ENCODE measurements at places on chromosomes 3 and 15.
A peak's percentile ranks its signal among the peaks of the same experiment; 100 is the strongest.

DNA sequence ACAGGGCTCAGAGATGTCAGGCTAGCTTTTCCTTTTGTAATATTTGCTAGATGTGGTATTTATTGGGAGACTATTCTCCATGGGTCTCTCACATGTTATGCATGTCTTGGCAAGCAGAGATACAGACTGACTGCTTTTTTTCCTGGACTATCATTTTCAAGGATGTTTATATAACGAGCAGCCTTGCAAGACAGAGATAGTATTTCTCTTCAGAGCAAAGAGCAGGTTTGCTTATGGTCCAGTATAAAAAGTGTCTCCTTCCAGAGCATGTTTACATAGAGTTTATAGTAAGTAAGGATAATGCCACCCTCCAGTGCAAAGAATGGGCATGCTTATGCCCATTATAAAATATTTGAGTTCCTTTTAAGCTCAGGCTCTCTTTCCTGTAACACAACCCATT is 24.6 kb downstream of the GTF2E1 start:
- no peak for DNase-seq

GRCh38 chr15:40776537-40777141 is 6.9 kb downstream of the C15orf62 start:
- DNase-seq: peak; percentile 65

- no peak for DNase-seq
Observed at GRCh38 chr3:125594125-125594524, 1.2 kb downstream of the OSBPL11 start.

- no peak for DNase-seq
Observed at GRCh38 chr15:64803526-64803925, 21.9 kb downstream of the PIF1 start.

DNA sequence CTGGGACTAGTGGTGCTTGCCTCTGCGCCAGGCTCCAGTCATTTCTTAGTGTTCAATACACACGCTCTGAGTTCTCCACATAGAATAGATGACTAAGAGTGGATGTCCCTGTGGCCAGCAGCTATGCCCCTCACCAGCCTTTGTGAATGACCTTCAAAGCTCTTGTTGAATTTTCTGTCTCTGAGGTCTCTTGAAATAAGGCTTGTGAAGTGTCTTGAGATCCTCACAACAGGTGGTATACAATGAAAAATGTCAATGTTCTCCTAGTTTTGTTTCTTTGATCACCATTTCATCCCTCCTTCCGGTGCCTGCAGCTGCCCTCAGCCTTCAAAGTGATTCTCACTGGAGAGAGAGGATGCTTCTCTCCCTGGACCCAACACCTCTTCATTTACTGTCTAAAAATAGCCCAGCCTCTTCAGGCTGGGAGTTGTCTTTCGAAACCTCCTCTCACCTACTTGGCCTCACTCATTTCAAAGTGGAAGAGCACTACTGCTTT is 5.4 kb downstream of the MAPKBP1 start:
- DNase-seq: no peak

DNA sequence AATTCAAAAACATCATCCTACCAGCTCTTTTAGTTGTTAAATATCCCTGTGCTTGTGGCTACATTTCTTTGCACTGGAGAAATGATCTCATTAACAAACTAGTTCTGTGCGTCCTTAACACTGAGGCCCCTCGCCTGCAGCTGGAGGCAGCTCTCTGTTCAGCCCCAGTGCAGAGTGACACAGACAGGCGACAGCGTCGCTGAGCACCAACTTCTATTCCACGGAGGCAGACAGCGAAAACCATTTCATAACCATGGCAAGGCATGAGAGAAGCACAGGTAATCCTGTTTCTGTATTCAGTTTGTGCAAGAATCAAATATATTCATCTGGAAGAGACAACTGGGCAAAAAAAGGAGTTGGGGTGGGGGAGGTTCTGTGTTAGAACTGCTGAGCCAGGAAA is 530.7 kb downstream of the ZIC1 start:
- DNase-seq: no peak

GRCh38 chr15:57312318-57313133 is 63.8 kb upstream of the CGNL1 start:
- no peak for DNase-seq

- DNase-seq: no peak
Observed at GRCh38 chr3:140397847-140398246, 280.0 kb upstream of the TRIM42 start.

DNA sequence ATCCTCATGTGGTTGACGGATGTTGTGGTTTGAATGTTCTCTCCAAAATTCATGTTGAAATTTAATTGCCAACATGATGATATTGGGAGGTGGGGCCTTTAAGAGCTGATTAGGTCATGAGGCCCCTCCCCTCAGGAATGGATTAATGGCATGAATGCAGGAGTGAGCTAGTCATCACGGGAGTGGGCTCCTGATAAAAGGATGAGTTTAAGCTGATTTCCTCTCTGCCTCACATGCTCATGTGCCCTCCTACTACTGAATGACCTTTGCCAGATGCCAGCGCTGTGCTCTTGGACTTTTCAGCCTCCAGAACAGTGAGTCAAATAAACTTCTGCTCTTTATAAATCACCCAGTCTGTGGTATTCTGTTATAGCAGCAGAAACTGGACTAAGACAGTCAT is 111.2 kb downstream of the MYO5A start:
- DNase-seq: no peak

GRCh38 chr15:87167706-87168105 is 1088.0 kb downstream of the AGBL1 start:
- no peak for DNase-seq

DNA sequence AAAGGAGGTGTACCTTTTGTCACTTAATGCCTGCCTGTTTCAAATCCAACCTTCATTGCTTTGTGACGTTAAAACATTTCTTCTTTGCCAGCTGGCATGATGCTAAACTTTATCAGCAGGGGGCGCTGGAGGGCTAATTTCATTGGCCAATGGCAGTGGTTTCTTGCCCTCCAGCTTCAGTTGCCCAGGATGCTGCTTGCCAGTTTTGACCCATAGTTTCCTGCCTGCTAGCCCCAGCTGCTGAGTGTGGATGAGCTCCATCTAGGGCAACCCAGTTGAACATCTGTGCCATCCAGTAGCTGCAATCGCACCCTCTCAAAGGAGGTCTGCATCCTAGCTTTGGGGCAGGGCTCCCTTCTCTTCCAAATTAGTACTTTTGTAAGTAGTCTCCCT is 22.1 kb downstream of the ACKR2 start:
- DNase-seq: peak; percentile 70

GRCh38 chr3:60573494-60573893 is 677.8 kb downstream of the FHIT start:
- DNase-seq: no peak

DNA sequence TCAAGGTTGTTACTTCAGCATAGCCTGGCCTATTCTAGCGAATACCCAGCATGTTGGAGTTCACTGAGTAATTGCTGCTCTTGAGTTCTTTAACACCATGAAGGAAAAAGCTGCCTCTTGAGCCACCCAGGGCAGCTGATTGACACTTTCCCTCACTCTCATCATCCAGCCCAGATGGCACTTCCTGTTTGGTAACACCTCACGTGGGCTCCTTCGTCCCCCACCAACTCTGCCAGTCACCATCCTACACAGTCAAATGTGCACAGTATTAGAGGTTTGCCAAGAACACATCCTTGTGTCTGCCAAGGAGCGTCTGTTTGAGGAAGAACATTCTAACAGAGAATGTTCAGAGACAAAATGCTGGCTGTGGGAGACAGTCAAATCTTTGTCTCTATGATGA is 266.3 kb downstream of the RPLP1 start:
- peak; percentile 67 for DNase-seq

- no peak for DNase-seq
Observed at GRCh38 chr3:111858642-111859041, 423 bp upstream of the PHLDB2 start.

DNA sequence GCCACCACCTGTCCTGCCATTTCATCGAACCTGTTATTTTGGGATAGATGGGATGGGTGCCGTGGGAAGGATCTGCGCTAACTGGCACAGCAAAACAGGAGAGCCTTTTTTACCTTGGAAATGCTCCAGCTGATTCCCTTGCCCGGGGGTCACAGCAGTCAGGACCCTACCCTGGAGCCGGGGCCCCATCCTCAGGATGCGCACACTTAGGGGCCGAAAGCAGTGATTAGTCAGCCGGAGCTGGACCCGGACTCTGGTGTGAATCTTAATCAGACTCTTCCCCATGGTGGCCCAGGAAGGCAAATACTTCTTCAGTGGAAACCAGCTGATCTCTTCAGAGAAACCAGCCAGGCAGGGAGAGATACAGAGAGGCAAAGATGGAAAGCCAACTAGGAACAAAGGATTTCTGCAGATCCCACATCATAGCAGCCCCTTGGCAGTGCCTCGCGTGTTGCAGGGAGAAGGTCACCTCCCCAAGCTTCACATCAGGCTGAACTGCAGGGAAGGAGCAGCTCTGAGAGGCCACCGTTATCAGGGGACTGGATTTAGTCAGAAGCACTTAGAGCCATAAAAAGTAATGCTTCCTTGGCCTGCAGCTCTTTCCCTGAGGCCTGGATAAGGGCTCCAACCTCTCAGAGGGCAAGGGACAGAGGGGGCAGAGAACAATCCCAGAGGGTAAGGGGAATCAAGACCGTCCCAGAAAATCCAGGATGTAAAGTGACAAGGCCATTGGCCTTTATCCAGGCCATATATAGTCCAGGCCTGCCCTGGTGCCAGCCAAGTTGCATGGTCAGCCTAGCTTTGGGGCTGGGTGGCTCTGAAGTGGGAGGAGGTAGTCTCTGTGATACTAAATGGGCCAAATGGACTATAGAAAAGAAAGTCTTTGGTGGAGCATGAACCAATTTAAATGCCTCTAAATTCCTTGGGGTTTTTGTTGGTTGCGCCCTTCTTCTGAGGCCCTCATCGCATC is 52.9 kb downstream of the WDR76 start:
- DNase-seq: no peak

DNA sequence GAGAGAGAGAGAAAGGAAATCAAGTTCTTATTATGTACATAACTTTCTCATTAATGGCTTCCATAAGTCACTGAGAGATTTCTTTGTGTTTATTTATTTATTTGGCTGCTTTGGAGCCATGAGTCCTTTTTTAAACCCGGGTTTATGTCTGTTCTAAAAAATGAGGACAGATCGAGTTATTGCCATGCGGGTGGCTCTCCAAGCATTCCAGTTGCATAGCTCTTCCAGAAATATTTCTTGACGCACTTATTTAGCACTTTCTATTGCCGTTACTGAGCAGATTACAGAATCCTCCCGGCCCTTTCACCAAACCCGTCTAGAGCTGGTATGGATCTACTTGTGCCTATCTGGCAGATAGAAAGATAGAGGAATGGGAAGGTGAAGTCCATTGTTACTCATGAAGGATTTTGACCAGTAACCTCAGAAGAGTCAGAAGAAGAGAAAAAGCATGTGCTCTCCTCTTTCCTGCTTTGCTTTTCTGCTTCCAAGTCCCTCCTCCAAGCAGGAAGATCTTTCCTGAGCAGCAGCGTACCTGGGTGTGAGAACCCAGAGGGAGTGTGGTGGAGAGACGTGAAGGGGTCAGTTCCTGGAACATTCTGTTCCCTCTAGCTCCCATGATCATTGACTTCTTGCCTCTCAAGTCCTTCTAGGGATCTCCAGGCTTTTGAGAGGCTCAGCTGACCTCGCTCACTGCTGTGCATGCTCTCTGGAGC is 112.8 kb downstream of the LPP start:
- no peak for DNase-seq

- no peak for DNase-seq
Observed at GRCh38 chr3:111787556-111788463, 71.3 kb upstream of the PHLDB2 start.

- DNase-seq: no peak
Observed at GRCh38 chr3:28853830-28854229, 427.0 kb upstream of the RBMS3 start.

DNA sequence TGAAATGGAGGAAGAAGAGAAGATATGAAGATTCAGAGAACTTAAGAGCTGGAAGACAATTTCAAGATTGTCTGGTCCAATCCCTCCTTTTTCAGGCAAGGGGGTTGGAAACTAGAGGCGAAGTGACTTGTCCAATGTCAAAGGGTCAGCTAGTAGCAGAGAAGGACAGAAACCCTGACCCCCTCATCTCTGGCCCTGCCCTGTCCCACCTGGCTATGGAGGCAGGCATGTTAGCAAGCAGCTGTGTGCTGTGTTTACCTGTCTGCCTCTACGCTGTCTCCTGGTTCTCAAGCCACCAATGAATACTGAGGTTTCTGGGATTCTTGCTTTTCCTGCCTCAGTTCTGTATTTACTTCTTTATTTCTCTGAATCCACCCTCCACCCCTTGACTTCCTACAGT is 342 bp downstream of the TGM5 start:
- no peak for DNase-seq

GRCh38 chr3:158743664-158744566 is 11.7 kb upstream of the RARRES1 start:
- DNase-seq: no peak

DNA sequence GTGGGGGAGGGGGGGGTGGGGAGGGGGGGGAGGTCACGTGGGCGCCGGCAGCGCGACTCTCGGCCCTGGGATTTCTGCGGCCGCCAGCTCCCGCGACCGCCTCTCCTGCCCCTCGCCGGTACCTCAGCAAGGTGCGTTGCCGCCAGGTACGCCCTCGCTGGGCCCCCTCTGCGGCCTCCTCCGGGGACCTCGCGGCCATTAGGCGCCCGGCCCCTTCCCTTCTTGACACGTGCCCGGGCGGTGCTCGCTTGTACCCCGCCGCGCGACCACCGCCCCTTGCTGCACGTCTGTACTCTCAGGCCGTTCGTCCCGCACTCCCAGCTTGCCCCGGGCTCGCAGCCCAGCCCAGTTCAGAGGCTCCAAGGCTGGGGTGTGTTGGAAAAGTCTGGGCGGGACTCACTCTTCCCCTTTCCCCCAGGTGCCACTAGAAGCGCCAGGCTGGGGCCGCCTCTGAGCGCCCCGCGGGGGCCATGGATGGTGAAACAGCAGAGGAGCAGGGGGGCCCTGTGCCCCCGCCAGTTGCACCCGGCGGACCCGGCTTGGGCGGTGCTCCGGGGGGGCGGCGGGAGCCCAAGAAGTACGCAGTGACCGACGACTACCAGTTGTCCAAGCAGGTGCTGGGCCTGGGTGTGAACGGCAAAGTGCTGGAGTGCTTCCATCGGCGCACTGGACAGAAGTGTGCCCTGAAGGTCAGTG is at the start of gene MAPKAPK3:
MAPKAPK3 (plus strand) TSS at position 56 of the 696 bp plus-strand sequence; CDS start at position 471, 415 bp downstream.
- DNase-seq: peak; percentile 41

GRCh38 chr3:98329392-98330124 is 24.1 kb upstream of the OR5K4 start:
- DNase-seq: peak; percentile 33

- DNase-seq: no peak
Observed at GRCh38 chr3:14334936-14335335, 67.5 kb upstream of the SLC6A6 start.

- no peak for DNase-seq
Observed at GRCh38 chr3:150242220-150242936, 165.7 kb upstream of the TSC22D2 start.

DNA sequence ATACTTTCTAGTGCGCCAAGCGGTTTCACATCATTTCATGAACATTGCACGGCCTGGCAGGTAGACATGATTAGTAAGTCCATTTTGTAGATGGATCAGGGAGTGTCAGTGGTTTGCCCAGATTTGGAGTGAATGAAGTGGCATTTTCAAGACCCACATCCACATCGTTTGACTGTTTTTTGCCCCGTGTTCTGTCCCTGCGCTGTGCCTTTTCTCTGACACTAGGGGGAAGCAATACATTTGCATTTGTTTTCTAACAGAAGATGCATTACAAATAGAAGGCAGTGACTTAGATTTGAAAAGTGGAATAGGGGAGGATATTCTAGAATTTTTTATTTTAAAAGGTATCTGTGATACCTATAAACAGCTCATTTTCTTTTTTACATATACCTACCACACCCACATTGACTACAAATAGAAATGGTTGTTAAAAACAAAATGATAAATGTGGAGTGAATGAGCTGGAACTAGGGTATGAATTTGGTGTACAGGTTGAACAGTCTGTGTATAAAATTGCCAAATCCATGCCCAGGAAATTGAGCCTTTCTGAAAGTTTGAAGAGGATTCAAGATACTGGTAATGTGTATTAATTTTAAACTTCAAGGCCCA is 98.0 kb downstream of the USP13 start:
- DNase-seq: no peak
